ENCODE measurements at places on chromosomes 7 and 10.

DNA sequence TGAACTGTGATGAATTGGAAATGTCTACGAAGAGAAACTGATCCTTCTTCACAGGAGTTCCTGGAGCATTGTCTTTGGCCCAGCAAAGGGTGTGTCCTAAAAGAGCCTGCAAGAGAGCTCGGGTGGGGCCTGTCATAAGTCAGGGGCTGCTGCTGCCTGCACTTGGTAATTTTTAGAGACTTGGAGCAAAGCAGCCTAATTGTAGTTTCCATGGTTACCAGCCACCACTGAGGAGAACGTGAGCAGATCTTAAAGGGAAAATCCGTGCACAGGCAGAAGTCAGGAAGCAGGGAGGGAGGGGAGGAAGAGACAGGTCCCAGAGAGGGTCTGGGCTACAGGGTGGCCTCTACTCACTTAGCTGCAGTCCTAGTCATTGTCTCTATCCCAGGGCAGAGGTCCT, 463.6 kb downstream of the PLXNA4 start:
- DNase-seq: no peak

DNA sequence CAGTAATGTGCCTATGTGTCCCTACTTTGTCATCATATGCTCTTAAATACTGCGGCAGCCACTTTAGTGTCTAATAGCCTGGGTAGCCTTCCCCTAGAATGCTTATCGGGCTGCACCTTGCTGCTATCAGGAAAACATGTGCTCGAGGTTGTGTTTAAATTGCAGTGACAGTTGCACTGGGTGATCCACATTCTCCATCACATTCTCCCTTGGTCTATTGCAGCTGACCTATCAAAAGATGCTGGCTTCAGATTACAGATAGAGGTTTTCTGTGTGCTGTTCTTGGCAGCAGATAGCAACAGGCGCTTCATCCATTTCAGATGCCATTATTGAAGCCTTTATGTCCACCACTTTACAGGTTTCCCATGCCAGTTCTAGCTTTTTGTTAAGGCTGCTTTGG, 130.1 kb upstream of the MDFIC start:
- DNase-seq: peak; percentile 20

- peak; percentile 57 for DNase-seq
These were observed 158.0 kb downstream of the HDAC9 start for GRCh38 chr7:18653381-18654155.

GRCh38 chr7:105878746-105879605, 2.6 kb upstream of the ATXN7L1 start:
- no peak for DNase-seq

DNA sequence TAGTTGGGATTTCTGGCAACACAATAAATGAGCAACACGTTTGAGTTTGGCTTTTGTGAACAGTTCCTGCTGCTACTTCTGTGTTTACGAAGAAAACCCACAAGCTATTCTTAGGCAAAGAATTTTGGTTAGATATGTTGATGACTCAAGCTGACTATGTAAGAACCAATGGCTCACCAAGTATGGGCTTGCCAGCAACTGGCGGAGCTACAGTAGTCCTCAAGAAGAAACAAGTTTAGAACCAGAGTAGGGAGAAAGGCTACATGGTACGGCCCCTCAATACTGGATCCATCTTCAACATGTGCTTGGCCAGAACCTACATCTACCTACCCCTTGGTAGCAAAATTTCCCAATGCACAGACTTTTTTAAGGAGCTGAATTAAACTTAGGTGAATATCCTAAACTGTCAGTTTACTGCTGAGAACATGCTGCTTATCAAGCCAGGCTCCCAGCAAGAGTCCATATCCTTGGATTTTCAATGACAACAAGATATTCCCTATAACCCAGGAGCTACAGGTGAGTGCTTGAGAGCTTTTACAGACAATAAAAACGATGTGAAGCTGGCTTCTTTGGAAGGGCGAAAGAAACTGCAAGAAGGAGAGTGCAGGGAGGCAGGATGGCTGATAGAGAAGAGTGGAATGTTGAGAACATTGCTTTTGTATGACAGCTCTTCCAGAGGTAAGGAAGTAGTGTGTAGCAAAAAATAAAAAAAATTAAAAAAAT, 74.3 kb upstream of the ASAH2 start:
- peak; percentile 97 for DNase-seq

- peak; percentile 69 for DNase-seq
These were observed 139.3 kb downstream of the CXCL12 start for GRCh38 chr10:44245601-44245938.

- DNase-seq: no peak
These were observed 101.5 kb upstream of the PRSS1 start for GRCh38 chr7:142647749-142648148.

DNA sequence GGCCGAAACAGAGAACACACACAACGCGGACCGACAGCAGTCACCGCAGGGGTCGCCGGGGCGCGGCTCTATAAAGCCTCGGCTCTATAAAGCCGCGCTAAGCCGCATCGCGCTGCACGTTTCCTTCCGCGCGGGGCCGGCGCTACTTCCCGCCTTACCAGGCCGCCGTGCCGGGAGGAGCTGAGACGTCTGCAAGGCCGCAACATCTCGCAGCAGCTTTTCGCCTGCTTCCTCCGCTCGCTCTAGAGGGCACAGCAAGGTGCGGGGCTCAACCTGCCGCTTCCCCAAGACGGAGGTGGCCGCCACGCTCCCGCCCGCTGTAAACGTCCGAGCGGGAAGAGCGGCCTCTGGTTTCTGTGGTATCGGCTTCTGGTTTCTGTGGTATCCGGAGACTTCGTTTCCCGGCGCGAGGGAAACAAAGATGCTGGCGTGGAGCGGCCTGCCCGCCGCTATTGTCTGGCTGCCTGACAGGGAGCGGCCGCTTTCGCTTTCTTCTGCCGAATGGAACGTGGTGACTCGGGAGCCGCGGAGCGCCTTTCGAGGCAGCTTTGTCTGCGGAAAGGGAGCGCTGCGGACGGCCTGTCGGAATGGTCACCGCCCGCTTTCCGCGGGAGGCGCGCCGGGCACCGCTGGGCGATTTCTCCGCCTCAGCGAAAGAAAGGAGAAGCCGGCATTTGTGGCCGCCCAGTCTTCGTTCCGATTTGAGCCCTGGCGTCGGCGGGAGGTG, 91.8 kb downstream of the SPAG6 start:
- DNase-seq: peak; percentile 88

- DNase-seq: peak; percentile 84
These were observed 290.7 kb downstream of the CCDC3 start for GRCh38 chr10:12710594-12711349.

DNA sequence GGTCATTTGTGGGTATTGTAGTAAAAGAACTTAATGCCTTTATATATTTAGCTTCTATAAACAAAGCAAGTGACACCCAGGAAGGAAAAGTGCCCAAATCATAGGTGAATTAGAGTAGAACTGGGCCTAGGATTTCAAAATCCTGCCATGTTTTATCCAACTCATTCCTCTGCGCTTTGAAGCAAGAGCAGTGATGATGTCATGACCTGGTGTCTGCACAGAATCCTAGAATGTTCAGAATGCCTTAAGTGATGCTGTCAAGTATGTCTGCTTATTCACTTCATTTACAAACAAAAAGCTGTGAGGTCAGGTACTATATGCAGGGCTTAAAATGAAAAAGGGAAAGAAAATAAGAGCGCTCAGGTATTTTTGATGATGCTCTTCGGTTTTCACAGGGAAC, 737.2 kb upstream of the ANKRD30A start:
- DNase-seq: no peak

- DNase-seq: peak; percentile 31
These were observed 33.5 kb downstream of the CUL2 start for GRCh38 chr10:35056686-35057085.

Measured in EH (cell line).